ENCODE measurements at places on chromosomes 7 and 10.

DNA sequence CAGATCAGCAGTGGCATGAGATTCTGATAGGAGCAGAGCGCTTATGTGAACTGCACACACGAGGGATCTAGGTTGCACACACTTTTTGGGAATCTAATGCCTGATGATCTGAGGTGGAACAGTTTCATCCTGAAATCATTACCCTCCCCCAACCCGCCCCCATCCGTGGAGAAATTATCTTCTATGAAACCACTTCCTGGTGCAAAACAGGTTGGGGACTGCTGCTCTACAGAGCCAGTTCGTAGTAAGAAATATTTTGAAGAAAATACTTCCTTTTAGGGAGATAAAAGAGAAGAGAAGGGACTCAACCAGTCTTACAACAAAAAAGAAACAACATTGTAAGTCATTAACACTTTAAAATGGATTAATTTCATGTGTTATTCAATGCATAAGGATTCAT is 1308.2 kb downstream of the GATA3 start:
- DNase-seq: no peak

DNA sequence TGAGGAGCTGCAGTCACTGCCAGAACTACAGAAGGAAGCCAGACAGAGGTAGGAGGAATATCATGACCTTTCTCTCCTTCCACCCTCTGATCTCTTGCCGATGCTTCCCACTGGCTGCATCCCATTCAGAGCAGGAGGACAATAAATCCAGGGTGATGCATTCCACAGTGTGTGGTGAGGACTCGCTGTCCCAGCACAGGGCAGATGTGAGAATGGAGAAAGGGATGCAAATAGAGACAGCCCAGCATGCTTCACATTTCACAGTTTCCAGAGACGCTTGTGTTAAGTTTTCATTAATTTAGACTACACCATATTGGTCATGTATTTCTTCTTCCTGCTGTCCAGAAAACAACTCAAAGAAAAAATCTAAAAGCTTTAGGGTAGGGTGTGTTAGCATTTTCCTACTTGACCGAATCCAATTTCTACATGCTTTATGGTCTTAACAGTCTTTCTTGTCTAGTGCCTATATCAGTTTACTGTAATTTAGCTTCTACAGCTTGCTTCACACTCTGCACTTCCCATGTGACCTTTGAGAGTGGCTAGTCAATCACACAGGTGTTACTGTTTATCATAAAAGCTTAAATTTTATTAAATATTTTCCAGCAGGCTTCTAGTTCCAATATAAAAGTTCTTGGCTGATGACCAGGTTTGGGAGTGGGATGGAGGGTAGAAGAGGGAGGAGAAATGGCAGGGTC is 155.6 kb downstream of the RAPGEF5 start:
- DNase-seq: no peak

DNA sequence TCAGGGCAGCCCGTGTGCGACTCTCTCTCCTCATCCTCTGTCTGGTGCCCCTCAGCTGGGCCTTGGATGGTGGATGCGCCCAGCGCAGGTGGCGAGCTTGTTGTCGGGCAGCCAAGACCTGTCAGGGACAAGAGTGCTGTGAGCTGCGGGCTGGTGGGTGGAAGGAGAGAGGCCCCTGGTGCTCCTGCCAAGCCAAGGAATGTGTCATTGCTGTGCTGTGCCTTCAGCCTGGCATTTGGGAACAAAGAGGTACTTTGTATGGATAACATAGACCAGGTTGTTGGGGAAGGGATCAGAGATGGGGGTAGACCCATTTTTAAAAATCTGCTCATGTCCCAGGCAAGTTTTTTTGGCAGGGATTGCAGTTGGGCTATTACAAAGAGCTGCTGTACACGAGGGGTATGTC is 120.9 kb downstream of the PKD1L1 start:
- no peak for DNase-seq

DNA sequence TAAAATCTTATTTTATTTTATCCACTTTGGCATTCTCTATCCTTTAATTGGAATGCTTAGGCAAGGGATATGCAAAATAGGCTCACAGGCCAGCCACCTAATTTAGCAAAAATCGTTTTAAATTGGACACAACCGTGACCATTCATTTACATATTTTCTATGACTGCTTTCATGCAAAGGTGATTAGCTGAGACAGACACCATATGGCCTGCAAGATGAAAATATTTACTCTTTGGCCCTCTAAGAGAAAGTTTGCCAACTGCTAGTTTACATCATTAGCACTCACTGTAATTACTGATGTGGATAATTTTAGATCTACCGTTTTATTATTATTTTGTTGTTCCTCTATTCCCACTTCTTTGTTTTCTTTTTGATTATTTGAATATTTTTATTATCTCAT is 375.5 kb upstream of the LRRTM3 start:
- no peak for DNase-seq

DNA sequence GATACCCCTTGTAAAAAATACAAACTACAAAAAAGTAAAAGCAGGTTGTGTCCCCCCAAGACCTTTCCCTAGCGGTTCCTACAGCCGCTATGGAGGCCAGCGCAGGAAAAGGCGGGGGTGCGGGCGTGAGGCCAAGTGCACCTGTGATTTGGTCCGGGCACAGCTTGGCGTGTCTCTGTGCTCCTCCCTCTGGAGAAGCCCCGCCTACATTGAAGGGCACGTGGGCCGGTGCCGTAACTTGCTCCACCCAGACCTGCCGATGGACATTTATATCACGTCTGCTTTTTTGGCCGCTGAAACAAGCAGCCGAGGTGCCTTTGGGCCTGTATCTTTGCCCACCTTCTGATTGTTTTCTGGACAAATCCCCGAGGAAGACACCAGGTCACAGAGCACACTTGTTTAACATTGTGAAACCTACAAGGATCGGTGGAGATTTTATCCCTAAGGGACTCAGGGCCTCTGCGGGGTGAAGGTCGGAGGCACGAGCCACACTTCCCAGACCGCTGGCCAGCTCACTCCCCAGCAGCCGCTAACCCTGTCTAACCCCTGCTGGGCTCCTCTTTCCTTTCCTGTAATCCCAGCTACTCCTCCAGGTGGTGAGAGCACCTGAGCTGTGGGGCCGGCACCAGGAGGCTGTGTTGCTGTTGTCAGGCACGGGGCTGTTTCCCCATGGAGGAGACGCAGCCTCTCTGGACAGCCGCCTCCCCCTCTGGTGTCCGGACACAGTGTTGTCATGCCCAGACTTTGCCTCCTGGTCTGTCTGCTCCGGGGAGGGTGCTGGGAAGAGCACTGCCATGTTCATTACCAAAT is 18.8 kb upstream of the INPP5A start:
- DNase-seq: peak; percentile 36

DNA sequence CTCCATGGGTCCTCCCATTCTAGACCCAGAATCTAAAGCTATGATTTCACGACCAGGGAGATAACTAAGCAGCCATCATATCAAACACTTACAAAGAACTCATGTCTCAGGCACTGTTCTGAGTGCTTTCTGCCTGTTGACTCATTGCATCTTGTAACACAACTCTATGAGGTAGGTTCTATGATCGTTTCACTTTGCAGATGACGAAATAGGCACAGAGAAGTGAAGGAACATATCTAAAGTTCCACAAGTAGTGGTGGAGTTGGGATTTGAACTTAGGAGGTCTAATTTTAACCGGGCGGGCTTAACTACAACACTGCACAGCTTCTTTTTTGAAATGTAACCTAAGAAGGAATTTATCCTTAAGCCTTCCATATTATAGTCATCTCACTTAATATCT is 2.9 kb downstream of the RBP4 start:
- DNase-seq: no peak

DNA sequence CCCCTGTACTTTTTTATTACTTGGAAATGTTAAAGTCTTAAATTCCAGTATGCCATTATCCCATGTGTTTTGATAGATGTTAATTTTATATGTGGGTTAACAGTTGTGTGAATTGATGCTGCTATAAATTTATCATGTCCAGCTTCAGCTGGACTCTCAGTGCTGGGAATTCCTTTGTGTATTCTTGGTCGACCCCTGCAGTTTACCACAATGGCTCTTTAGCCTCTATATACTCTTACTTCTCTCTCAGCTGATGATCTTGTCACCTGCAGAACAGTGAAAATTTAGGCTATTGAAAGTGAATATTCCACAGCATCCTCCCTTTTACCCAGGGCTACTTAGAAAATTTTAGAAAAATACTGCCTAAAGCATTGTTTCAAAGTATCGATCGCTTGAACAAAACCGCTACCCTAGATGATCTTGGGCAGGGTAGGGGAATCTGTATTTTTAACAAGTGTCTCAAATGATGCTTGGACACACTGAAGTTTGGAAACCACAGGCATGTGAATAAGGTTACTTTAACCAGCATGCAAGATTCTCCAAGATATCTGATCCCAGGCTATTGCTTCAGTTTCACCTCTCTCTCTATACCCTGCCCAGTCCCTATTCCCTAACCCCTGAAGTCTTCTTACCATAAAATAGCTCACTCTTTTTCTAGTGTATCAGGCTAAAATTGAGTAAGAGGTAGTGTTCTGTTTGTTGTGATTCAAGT is 25.4 kb downstream of the LCOR start:
- no peak for DNase-seq

- DNase-seq: no peak
Measured at GRCh38 chr7:116218051-116218645, 7.8 kb downstream of the TES start.

- DNase-seq: no peak
Measured at GRCh38 chr10:43041422-43042342, 35.2 kb upstream of the RET start.

DNA sequence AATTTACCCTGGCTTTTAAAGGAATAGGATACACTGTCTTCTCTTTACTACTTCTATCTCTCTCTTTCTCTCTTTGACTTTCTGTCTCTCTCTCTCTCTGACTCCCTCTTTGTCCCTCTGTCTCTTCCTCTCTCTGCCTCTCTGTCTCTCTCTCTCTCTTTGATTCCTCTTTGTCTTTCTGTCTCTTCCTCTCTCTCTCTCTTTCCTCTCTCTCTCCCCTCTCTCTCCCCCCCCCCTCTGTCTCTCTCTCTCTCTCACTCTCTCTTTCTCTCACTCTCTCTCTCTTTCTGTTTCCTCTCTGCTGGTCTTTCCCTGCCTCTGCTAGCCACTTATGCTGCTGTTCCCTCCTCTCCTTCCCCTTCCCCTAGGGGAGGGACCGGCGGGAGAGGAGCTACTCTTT is 149.0 kb downstream of the LYZL1 start:
- DNase-seq: no peak

- no peak for DNase-seq
Measured at GRCh38 chr7:156534925-156535324, 105.6 kb upstream of the RNF32 start.

GRCh38 chr10:71888623-71889387 is 37.8 kb upstream of the PSAP start:
- DNase-seq: no peak

- DNase-seq: no peak
Measured at GRCh38 chr10:31707093-31708039, 221.3 kb downstream of the ARHGAP12 start.

GRCh38 chr10:78255796-78256638 is 222.4 kb downstream of the RPS24 start:
- DNase-seq: no peak

- no peak for DNase-seq
Measured at GRCh38 chr7:105014693-105015389, 836 bp downstream of the KMT2E start.

- no peak for DNase-seq
Measured at GRCh38 chr10:76209135-76209534, 777.7 kb downstream of the LRMDA start.

- DNase-seq: no peak
Measured at GRCh38 chr10:110501142-110501937, 3.6 kb downstream of the DUSP5 start.

- DNase-seq: peak; percentile 48
Measured at GRCh38 chr7:82163586-82163985, 280.0 kb downstream of the CACNA2D1 start.

- no peak for DNase-seq
Measured at GRCh38 chr7:35701287-35701900, 6.5 kb upstream of the HERPUD2 start.

GRCh38 chr7:132879579-132879978 is 202.3 kb downstream of the CHCHD3 start:
- DNase-seq: no peak

DNA sequence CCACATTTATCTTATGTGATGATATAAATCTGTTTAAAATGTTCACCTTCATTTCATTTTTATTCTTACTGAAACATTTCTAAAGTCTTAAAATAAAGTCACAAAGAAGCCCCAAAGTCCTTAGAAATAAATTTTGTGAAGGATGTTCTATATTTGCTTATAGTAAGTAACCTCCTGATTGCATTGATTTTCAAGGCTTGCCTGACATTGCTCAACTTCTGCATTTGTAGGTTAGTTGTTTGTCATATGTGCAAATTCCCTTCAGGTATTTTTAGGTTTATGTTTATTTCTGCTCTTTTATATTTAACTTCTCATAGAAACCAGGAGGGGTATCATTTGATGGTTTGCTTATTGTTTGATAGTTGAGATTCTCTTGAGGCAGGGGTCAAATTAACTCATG is 417.8 kb downstream of the ARL4A start:
- DNase-seq: no peak

- no peak for DNase-seq
Measured at GRCh38 chr10:14220026-14220425, 110.7 kb downstream of the FRMD4A start.

- no peak for DNase-seq
Measured at GRCh38 chr7:37921876-37922275, 1.4 kb downstream of the EPDR1 start.

GRCh38 chr10:12720217-12720981 is 281.1 kb downstream of the CCDC3 start:
- peak; percentile 11 for DNase-seq

DNA sequence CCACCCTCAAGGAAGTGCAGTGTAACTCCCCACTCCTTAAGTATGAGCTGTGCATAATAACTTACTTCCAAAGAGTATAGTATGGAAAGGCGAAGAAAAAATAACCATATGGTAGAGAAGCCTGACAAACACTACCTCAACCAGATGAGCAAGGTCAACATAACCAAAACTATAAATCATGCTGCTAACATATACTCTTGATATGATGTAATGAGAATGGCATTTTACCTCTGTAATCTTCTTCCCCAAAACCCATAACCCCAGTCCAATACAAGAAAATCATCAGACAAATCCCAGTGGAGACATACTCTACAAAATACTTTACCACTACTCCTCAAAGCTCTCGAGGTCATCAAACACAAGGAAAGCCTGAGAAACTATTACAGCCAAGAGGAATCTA is 15.8 kb downstream of the OSBPL3 start:
- no peak for DNase-seq

- no peak for DNase-seq
Measured at GRCh38 chr10:108913300-108913699, 1010.0 kb downstream of the XPNPEP1 start.

DNA sequence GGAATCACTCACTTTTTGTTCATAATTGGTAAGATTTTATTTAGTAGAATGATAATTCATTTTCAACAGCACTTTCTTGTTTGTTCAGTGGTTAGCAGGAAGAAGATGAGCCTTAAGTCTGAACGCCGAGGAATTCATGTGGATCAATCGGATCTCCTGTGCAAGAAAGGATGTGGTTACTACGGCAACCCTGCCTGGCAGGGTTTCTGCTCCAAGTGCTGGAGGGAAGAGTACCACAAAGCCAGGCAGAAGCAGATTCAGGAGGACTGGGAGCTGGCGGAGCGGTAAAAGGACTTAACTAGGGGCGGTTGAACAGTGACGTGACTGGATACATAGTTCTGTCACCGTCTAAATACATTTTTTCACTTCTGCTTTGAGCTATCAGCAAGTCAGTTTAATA is 31.3 kb downstream of the RABGEF1 start:
- DNase-seq: no peak

GRCh38 chr7:95478272-95479037 is 7.3 kb upstream of the ASB4 start:
- DNase-seq: peak; percentile 43
